ENCODE measurements at places on chromosomes 13 and 19.

GRCh38 chr13:40617801-40618356 is 48.6 kb downstream of the FOXO1 start:
- DNase-seq, result no peak

DNA sequence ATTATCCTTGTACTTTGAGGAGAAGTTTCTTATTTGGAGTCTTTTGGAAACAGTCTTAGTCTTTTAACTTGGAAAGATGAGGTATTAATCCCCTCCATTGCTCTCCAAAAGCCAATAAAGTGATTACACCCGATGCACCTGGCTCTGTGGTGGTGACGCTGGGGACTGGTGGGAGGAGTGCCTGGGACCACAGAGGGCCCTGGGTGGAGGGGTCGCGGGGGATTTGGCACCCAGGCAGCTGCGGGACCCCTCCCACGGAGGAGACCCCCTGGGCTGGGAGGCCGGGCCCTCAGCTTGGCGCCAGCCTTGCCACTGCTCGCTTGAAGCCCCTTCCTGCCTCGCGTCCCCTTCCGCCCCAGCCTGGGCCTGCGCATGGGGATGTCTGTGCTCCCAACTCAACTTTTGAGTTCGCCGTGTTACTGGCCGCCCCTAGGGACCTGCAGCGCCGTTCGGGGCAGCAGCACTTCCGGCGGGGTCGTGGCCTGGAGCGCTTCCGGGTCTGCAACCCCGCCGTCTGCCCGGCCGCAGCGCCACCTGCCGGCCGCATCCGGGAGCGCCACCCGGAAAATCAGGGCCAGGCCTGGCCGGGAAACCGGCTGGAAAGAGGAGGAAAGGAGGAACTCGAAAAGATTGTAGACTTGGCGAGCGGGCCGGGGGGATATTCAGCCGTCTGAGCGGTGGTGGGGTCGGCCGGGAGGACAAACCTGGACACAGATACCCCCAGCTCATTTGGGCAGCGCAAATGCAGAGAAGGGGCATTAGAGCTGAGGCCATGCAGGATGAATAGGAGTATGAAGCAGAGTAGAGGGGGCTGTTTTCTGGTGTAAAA is 8.4 kb downstream of the PEAK3 start:
- DNase-seq, result peak; percentile 89

DNA sequence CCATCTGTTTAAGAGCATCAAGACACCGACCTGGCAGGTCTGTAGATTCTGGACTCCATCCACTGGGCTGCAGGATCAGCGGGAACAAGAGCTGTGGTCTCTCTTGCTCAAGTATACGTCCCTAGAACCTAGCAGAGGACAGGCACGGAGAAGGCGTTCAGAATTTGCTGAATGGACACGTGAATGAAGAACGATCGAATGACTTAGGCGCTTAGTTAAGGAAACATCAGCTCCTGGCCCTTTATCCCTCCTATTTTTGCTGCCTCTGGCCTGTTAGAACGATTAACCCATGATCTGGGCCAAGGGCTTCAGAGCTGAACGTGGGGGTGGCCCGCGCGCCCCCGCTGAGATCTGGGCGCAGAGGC is 953 bp downstream of the DZIP1 start:
- DNase-seq, result no peak

DNA sequence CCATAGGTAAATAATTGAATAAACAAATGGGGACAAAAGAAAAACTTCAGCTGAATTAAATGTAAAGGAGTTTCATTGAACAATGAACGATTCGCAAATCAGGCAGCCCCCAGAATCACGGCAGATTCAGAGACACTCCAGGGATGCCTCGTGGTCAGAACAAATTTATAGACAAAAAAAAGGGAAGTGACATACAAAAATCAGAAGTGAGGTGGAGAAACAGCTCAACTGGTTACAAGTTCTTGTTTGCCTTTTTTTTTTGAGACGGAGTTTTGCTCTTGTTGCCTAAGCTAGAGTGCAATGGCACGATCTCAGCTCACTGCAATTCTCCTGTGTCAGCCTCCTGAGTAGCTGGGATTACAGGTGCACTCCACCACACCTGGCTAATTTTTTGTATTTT is 5.7 kb downstream of the ZNF566 start:
- DNase-seq, result no peak

DNA sequence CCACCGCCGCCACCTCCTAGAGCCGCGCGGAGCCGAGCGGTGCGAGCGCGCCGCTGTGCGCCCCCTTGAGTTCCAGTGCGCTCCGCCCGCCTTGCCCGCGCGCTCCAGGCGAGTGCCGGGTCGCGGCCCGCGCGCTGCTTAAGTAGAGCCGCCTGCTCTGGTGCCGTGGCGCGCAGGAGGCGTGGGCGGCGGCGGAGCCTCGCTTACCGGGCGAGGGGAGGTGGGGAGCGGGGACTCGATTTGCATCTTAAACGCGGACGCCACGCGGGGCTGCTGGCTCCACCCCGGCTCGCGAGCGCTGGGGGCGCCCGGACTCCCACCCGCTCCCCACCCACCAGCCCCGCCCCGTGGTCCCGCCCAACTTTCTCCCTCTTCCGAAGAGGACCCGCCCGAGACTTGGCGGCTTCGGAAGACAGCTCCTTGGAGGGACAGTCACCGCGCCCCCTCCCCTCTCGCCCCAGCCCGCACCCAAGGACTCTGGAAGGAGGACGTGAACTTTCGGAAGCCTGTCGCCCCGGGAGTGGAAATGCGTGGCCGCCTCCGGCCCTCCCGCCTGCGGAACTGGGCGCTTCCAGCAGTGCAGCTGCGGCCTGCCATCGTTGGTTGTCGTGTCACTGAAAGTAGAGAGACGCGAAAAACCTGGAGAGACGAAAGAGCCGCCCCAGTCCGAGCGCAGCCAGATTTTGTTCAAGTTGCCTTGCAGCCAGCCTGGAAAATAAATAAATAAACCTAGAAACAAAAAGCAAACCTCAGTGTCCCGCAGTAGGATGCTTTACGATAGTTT is at the start of gene KCTD12:
Gene KCTD12 (minus strand): TSS at position 114 of the 784 bp plus-strand sequence. CDS start 257 bp downstream, outside the sequence.
- peak; percentile 93 for DNase-seq

DNA sequence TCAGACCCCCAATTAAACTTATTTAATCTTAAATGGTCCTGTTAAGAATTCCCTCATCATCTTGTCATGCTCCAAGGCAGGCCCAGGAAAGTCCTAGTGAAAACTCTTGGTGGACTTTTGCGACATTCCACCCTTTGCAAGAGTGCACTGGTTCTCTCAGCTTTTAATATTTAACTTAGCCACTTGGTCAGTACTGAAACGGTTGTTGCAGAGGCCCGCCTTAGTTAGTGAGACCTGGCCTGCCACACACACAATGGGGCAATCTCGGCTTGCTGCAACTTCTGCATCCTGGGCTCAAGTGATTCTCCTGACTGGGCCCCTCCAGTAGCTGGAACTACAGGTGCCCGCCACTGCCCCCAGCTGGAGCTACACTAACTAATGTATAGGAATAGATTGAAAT is 1366.0 kb downstream of the UQCRFS1 start:
- no peak for DNase-seq

- no peak for DNase-seq
These were observed 22.8 kb downstream of the SYDE1 start for GRCh38 chr19:15129856-15130585.

- DNase-seq, result no peak
These were observed 63.5 kb upstream of the MYCBP2 start for GRCh38 chr13:77390391-77390790.

GRCh38 chr13:47100214-47100853 is 203.5 kb upstream of the HTR2A start:
- no peak for DNase-seq

DNA sequence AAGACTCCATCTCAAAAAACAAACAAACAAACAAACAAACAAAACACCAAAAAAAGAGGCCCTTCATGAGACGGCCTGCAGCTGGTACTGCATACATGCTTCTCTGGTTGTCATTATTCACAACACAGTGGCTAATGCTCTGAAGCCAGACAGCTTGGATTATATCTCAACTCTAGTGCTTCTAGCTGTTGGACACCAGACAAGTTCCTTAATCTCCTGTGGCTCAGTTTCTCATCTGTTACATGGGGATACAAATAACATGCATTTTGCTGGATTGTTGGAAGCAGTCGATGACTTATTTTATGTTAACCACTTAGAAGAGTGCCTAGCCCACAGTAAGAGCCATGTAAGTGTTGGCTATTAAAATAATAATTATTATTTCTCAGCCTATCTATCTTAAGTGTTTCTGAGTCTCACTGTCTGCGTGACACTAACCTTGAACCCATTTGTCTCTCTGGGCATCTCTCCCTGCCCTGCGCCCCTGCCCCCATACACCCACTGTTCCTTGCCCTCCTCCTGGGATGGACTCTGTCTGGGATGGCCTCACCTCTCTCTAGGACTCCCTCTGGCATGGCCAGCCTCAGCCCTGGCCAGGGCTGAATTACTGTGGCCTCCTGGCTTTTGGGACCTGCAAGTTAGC is 3.1 kb upstream of the JUNB start:
- DNase-seq, result no peak

DNA sequence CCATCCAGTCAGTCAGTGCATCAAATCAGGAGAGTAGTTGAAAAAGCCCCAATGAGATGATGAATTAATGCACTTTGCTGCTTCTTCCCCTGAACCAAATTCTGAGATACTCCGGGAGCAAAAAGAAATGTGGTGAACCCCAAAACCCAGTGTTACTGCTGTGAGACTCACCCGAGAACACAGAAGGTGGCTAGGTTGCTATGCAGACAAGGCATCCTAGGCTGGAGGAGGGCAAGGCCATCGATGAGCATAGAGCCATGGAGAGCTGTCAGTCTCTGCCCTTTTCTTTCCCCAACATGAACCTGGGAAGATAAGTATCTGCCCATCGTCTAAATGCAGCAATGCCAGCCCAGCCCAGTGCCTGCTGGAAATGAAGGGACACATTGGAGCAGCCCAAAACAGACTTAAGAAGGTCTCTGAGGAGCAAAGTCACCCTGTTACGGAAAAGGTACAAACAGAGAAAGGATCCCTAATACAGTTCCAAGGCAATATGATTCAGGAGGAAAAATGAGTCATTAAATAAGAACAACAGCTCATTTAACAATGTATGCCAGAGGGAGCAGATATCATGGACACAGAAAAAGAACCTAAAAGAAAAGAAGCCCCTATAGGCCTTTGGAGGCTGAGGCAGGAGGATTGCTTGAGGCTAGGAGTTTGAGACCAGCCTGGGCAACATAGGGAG is 272.0 kb downstream of the FOXO1 start:
- no peak for DNase-seq

DNA sequence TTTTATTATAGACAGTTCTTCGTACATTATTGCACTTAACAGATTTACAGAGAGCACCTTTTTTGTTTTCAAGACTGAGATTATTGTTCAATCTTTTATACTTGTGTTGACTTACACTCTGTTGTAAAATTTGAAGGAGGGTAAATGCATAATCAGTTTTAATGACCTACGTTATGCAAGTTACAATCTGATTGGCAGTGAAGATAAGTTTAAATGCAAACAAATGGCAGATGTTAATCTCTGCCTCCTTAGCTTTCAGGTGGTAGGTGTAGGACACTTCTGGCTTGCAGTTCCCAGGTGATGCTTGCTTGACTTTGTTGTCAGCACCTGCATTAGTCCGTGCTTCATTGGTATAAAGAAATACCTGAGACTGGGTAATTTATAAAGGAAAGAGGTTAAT is 424.9 kb downstream of the FGF9 start:
- no peak for DNase-seq
